Ammon's horn (tissue), 1 donor: ENCODE measurements at places on chromosomes 13 and 19.

DNA sequence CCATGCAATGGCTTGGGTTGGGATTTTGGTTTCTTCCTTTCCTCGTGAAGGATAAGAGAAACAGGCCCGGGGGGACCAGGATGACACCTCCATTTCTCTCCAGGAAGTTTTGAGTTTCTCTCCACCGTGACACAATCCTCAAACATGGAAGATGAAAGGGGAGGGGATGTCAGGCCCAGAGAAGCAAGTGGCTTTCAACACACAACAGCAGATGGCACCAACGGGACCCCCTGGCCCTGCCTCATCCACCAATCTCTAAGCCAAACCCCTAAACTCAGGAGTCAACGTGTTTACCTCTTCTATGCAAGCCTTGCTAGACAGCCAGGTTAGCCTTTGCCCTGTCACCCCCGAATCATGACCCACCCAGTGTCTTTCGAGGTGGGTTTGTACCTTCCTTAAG lies 24.1 kb downstream of the SPC24 start:
- no peak for DNase-seq

- no peak for DNase-seq
These were observed 576 bp upstream of the EPN1 start for GRCh38 chr19:55674459-55674840.

- no peak for DNase-seq
These were observed 793.7 kb upstream of the SLITRK5 start for GRCh38 chr13:86877441-86877840.

- no peak for DNase-seq
These were observed 5.6 kb downstream of the SIGLEC7 start for GRCh38 chr19:51147663-51148062.

DNA sequence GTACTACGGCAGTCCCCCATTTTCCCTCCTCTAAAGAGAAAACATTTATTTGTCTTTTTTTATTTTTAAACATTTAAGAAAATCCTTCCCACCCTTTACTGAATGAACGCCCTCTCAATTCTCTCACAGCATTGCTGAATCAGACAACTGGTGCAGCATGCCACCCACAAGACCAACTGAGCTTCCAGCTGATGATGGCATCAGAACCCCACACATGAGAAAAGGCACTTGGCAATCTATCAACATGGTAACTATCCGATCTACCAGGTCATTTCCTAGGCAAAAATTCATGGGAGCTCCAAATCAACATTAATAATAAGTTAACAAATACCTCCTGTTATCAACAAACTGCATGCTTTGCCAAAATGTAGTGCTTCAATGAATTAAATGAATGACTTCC lies 43.1 kb downstream of the LHFPL6 start:
- DNase-seq: peak; percentile 61

DNA sequence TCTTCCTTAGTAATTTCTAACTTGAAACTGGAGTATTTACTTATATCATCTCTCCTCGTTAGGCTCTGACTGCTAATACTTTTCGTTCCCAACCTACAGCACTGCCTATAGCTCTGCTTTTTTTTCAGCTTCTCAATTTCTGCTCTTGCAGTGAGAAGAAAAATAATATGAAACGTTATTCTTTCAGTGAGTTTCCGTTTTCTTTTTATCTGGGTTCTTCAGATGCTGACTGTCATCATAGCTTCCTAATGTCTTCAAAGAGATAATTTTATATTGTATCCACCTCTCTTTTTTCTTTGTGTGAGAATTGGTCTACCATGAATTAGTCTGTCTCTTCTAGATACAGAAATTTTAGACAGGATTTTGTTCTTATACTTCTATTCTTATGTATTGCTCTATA lies 454.9 kb downstream of the LMO7 start:
- DNase-seq: no peak

DNA sequence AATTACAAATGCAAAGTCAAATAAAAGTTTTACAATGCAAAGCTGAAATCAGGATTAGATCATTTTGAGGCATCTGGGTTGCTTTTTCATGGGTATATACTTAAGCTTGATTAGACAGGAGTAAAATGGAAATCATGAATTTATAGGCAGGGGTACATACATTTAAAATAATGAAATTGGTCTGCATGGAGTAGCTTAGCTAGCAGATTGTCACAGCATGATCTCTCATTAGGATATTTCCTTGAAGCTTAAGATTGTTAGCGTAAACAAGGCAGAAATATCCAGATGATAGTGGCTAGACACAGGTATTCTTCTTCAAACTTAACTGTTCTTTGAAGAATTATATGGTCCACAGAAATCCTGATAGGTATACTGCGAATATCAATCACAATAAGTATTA lies 1627.0 kb upstream of the PCDH20 start:
- no peak for DNase-seq

- no peak for DNase-seq
These were observed 1.6 kb upstream of the POU4F1 start for GRCh38 chr13:78604782-78605611.

DNA sequence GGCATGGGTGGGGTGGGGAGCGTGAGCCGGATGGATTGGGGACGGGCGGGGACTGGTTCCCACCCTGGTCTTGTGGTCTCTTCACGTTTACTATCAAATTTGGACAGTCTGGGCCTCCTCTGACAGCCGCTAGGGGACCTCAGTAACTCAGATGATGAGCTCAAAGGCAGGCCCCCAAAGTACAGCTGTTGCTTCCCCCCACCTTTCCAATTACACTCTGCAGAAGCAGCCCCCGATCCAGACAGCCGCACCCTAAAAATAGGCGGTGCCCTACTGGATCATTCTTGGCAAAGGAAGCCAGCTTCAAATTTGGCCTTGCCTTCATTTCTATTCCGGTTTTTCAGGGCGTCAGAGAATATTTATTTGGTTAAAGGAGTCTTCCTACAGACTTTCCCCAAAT lies 1.9 kb upstream of the FOXO1 start:
- peak; percentile 37 for DNase-seq

DNA sequence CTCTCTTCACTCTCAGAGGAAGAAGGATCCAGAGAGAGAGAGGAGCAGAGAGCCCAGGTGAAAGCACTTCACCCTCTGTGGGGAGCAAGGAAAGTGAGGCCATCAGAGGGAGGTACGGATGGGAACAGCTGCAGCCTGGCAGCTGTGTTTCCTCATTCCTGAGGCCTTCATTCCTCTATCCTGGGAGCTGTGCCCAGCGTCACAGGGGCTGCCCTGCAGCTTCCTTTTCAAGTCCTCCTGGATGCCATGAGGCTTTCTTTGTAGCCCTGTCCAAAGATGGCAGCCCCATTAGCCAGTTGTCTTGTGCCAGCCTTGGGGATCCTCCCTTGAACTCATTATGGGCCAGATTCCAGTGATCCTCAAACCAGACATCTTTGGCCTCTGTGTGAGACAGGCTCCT lies 76.8 kb upstream of the PCDH8 start:
- no peak for DNase-seq

DNA sequence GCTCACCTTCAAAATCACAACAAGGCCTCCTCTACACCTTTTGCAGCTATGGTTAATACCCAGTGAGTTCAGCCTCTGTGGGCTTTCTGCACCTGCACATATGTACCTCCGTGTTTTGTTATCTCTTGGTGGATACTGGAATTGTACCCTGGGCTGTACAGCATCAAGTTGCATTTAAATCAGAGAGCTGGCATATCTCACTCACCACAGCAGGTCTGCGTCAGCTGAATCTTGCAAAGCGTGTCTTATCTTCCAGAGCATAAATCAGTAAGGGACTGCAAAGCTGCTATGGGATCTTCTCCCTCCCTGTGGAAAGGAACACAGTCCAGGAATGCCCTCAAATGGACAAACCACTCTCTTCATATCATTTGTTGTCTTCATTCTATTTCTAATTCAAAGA lies 1048.7 kb downstream of the UQCRFS1 start:
- DNase-seq: no peak

GRCh38 chr13:89382981-89383380 lies 1711.8 kb downstream of the SLITRK5 start:
- DNase-seq: no peak

DNA sequence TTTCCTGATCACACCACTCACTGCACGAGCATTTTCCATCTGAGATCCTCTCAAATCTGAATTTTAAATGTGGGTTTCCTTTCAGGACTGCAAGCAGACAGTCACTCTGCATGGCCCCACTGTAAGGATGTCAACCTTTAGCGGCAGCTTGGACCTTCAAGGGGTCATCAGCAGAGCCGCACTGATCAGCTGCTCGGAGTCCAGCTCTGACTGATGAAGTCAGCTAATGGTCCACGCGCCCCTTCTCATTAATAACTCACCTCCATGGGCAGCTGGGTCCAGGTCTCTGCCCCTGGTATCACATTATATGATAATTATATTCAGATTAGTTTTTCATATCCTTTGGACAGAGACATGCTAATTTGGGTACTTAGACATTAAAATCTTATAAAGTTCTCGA lies 36.1 kb upstream of the PDCD5 start:
- DNase-seq: no peak

DNA sequence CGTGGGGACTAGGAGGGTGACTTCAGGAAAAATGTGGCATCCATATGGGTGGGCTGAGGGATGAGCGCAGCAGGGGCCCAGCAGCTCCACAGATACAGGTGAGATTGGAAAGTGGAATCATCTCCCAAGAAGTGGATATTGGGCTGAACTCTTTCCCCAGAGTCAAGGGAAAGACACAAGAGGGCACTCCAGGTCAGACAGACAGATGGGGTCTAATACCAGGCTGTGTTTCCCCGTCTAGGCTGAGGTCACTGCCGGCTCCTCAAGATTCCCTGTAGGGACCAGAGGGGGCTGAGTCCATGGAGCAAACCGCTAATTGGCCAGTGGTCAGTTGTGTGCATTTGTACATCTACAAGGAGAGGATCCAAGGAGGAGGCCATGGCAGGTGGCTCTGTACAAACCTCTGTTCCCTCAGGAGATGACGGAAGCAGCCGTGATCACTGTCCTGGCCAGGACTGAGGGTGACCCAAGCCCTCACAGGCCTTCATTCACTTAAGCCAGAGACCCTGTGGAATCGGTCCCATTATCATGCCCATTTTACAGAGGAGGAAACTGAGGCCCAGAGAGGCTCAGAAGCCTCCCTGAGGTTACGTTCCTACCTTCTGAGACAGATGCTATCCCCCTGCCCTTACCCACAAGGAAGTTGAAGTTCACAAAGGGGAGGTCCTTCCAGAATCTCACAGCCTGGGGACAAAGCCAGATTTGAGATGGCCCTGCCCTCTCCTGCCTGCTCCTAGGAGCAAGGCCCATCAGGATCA lies 14.9 kb upstream of the IGLON5 start:
- no peak for DNase-seq

DNA sequence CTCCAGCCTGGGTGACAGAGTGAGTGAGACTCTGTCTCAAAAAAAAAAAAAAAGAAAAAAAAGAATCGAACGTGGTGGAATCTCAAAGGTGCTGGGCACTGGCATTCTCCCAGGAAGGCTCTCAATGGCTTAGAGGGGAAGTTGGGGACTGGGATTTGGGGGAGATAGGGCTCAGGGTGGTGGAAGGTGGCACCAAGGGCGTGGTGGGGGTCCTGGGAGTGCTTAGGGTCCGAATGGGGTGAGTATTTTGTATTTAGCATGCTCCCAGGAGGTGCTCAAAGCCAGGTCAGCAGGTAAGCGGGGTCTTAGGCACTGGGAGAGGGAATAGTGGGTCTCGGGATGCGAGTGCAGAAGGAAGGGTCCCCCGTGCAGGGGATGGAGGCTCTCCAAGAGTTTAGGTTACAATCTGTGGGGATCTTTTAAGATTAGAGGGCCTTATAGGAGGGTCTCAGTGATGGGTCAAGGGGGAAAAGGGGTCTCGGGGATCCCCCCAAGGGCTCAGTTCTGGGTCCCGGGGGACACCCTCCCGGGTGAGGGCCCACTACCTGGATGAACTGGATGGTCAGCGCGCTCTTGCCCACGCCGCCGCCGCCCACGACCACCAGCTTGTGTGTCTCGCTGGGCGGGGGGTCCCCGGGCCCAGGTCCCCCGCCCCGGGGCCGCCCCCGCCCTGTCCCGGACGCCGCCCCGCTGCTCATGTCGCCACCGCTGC lies 386 bp downstream of the RRAS start:
- no peak for DNase-seq

- peak; percentile 28 for DNase-seq
These were observed 113.7 kb downstream of the RFC3 start for GRCh38 chr13:33931397-33932311.
